Stimulated activated CD4-positive, alpha-beta T cell treated with anti-CD3 and anti-CD28 coated beads, Interleukin-1b, Interleukin-23, amount 100 ng/mL, for 1 hour (primary cell): ENCODE measurements at places on chromosomes 2 and 18.

DNA sequence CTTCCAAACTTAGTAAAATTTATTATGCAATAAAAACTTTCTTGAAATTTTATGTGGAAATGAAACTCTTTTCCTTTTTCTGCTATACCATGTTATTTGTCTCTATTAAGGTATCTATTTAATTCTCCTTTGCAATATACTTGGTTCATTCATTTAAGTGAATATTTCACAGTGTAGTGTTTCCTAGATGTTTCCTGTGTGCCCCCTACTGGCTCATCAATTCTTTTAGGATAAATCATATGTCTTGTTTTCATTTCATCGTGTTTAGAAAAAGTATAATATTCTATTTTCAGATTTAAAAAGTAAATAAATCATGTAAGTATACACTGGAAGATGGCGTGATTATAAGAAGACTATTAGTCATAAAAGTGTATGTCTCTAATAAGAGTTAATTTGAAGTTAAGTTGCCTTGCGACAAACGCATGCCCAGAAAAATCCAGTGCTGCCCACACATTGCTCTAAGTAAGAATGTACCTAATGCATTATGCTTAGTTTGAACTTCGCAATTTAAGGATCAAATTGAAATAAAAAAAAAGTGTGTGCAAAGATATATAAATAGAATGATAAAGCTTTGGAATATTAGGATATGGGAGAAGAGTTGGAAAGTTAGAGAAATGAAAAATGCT, 525.4 kb downstream of the KCNJ3 start:
- no peak for DNase-seq

- no peak for DNase-seq
Observed at GRCh38 chr2:34188464-34189303, 589.6 kb upstream of the FAM98A start.

DNA sequence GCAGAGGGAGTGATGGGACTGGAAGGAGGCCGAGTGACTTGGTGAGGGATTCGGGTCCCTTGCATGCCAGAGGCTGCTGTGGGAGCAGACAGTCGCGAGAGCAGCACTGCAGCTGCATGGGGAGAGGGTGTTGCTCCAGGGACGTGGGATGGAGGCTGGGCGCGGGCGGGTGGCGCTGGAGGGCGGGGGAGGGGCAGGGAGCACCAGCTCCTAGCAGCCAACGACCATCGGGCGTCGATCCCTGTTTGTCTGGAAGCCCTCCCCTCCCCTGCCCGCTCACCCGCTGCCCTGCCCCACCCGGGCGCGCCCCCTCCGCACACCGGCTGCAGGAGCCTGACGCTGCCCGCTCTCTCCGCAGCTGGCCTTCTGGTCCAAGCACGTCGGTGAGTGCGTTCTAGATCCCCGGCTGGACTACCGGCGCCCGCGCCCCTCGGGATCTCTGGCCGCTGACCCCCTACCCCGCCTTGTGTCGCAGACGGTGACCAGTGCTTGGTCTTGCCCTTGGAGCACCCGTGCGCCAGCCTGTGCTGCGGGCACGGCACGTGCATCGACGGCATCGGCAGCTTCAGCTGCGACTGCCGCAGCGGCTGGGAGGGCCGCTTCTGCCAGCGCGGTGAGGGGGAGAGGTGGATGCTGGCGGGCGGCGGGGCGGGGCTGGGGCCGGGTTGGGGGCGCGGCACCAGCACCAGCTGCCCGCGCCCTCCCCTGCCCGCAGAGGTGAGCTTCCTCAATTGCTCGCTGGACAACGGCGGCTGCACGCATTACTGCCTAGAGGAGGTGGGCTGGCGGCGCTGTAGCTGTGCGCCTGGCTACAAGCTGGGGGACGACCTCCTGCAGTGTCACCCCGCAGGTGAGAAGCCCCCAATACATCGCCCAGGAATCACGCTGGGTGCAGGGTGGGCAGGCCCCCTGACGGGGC, 4.6 kb downstream of the PROC start:
- DNase-seq = no peak

- no peak for DNase-seq
Observed at GRCh38 chr2:74917702-74918619, 40.5 kb upstream of the POLE4 start.

GRCh38 chr2:26672112-26672817, 20.3 kb upstream of the KCNK3 start:
- DNase-seq = no peak
